T-helper 22 cell (primary cell): ENCODE measurements at places on chromosomes 4 and X.

- no peak for DNase-seq
Observed at GRCh38 chr4:145602129-145602760, 16.9 kb upstream of the MMAA start.

DNA sequence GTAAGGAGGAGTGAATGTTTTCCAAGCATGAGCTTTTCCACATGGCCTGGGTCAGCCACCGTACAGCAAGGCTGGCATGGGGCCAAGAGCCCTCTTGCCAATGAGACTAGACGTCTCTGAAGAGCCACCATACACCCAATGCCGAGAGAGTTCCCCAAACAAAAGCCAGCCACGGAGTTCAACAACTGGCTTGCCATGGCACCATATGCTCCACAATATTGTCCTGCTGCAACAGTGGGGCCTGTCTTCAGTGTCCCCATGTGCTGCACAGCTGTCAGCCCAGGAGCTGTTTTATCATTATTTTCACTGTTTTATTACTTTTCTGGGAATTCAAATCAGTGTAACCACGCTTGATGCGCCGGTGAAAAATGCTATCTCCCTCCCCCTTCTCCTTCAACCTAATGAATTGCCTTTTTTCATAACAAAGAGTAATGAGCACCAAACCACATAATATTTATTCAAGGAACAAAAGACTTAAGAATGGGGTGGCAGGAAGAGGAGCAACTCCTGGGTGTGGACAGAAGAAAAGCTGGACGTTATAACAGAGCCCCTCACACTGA, 18.4 kb downstream of the MAML3 start:
- DNase-seq = no peak

DNA sequence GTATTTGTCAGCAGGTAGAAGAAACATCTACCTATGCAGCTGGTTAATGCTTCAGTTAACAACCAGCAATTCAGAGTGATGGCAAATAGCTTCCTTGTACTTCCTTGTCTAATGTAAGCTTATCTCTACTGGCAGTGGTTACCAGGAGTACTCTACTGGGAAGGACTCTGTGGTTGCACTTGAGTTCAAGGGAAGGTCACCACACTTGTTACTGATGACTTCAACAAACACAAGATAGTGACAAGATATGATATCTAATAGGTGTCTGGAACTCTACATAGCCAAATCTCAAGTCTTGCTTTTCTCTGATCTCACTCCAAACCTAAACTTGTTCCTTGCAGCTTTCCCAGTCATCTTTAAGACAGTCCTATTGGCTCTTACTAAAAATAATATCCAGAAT, 1644.9 kb upstream of the TENM3 start:
- no peak for DNase-seq

GRCh38 chr4:31416498-31416897, 696.3 kb downstream of the PCDH7 start:
- DNase-seq = no peak

DNA sequence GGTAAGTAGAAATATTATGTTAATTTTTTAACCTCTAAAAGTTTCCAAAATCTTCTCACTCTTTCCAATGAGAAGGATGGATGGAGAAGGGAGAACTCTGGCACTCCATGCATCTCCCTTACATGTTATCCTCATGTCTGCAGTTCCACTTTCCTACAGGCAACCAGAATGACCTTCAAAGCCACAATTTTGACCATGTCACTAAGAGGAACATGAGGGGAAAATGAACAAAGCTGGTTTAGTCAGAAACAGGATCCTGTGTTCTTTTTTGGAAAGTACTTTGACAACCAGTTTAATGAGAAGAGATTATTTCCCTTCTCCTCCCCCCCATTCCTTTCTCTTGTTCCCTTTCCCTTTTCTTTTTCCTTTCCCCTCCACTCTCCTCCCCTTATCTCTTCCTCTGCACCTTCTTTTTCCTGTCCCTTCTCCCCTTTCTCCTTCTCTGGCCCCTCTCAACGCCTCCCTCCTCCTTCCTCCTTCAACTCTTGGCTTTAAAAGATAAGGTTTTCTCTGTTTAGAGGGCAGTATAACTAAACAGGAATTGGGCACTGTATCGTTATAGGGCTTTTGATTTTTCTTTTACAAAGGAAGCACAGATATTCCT, 42.5 kb downstream of the DTHD1 start:
- no peak for DNase-seq

DNA sequence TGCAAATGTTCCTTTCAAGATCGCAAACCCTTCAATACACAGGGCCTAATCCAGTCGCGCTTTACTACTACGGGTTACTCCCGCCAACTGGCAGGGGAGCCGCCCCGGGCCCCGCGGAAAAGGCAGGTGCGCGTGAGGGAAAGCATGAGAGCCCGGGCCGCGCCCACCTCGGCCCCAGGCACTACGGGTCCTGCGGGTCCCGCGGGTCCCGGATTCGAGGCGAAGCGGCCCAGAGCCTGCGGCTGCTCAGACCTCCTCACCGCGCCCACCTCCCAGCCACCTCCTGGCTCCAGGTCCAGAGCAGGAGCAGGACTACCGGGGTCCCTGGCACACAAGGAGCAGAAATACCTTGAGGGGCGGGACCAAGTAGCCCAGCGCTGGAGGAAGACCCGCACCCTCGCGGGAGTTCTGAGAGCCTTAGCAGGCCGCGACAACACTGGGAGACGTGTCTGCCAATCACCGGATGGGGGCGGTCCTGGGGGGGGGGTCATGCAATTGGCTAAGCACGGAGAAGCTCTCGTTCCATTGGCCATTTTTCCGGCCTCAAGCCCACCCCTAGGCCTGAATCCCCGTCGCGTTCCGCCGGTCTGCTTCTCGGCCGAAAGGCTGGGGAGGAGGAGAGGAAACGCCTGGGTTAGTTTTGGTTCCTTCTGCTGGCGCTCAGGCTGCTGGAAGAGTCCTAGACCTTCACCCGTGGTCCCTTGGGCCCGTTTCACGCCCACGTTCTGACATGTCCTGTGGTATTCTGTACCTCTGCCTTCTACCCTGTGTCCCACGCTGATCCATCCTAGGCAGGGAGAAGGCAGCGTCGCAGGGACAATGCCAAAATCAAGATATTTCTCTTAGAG, 29.0 kb downstream of the ERVMER34-1 start:
- peak; percentile 82 for DNase-seq

- no peak for DNase-seq
Observed at GRCh38 chrX:150475461-150475860, 93.0 kb upstream of the MTM1 start.

DNA sequence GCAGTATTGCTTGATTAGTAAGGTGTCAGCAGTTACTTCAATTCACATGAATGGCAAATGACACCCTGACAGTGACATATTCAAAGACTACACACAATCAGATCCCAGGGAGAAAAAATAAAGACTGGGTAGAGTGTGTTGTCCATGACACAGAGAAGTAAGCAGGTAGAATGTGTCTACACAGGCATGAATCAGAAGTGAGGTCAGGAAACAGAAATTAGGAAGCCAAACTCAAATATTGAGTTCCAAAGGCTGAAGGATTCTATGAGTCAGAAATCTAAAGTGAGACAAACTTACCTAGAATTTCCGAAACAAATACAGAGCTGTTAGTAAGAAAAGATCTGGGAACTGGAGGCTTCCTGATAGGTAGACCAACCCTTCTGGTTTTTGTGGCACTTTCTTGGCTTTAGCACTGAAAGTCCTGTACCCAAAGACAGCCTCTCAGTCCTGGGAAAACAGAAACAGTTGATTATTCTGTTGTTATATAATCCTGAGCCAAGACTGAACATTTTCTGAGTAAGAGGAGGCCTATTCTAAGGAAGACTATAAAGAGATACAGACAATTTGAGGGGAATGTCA, 24.3 kb upstream of the GLRA2 start:
- DNase-seq = no peak

DNA sequence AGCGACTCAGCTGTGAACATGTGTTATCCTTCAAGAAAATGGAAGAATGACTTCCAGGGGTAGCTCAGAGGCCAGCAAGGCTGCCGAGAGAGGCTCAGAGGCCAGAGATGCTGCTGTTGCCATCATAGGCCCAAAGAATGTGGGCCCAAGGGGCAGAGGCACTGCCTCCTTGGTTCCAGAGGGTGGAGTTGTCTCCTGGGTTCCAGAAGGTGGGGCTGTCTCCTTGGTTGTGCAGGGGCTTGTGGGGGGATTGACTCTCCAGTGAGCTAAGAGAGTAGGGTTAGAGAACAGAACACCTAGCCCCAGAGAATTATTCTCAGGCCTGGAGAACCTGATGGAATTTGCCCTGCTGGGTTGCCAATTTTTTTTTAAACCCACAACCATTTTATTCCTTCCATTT, 62.6 kb downstream of the DGKK start:
- DNase-seq = no peak

DNA sequence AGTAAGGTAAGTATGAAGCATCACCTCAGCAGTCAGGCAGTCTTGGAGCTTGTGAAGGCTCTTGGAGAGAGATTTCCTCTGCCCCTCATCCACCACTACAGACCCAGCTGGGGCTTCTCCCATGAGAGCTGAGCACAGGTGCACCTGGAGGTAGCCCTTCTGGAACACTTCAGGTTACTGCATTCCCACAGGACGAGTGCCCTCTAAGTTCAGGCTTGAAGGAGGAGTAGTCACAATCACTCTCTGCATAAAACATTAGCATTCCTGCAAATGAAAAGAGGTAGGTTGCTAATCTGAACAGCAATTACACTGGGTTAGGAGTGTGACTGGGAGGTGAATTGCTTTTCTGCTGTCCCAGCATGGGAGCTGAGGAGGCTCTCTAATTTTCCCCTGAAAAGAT, 308.8 kb downstream of the TEX13C start:
- no peak for DNase-seq

GRCh38 chrX:68462653-68463052, 29.4 kb upstream of the OPHN1 start:
- DNase-seq = no peak

- DNase-seq = no peak
Observed at GRCh38 chrX:120790118-120790517, 85.5 kb downstream of the CT47B1 start.

DNA sequence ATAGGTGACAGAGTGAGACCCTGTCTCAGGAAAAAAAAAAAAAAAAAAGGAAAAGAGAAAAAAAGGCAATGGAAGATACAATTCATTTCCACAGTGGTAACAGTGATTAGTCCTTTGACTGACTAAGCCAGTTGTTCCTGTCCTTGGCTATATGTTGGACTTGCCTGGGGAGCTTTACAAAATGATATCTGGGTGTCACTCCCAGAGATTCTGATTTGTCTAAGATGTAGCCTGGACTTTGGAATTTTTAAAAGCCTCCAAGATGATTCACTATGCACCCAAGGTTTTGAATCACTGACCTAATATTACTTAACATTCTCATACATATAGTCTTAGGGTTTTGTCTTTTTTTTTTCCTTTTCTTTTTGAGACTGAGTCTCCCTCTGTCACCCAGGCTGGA, 16.9 kb downstream of the HELQ start:
- no peak for DNase-seq

DNA sequence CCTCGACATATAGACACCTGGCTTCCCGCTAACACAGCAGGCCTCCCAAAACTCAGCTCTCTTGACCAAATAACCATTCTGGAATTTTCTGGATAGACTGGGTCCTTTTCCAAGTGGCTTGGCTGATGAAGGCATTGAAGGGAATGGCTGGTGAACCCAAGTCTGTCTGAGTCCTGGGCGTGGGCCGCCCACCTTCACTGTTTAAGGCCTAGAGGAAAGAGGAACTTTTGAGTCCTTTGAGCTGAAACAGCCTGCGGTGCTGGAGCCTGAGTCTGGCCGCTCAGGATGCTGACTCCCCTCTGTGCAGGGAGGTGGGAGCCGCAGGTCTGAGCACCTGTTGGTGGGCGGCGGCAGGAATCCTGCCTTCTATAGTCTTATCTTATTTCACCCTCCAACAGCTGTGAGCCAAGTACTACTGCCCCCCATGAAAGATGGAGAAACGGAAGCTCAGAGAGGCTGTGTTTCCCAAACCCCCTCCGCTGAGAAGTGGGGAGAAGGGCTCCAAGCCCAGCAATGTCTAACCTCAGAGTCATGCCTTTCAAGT, 23.4 kb downstream of the ACOX3 start:
- no peak for DNase-seq

DNA sequence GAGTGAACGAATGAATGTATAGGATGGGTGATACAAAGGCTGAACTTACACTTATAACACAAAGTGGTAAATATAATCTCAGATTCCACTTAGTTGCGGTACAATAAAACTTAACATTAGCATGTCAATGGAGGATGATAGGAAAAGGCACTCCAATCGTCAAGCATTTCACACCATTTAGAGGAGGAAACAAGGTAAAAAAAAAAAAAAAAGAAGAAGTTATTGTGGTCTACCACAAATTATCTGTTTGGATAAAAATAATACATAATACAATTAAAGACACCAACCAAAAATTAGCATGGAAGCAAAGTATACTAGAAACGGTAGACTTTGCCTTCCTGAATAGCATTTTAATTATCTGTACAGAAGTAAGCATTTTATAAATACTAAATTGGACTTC, 205.5 kb downstream of the PPP3CA start:
- no peak for DNase-seq

DNA sequence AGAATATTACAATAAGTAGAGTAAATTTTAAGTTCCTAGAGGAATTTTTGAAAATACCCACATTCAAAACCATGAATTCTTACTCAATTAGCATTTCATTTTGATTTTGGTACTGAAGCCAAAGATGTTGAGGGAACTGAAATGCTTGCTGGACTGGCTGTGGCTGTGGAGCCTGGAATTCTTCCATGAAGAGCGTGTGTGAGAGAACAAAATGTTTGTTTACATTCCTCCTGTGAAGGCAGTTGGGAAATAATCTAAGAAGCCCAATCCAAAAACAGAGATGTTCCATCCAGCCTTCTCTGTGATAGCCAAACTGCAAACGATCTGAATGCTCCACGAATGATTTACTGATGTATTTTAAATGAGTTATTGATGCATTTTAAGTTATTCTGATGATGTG, 3.8 kb upstream of the ADH1B start:
- DNase-seq = no peak

GRCh38 chrX:63426519-63426918, 75.4 kb upstream of the SPIN4 start:
- DNase-seq = no peak

DNA sequence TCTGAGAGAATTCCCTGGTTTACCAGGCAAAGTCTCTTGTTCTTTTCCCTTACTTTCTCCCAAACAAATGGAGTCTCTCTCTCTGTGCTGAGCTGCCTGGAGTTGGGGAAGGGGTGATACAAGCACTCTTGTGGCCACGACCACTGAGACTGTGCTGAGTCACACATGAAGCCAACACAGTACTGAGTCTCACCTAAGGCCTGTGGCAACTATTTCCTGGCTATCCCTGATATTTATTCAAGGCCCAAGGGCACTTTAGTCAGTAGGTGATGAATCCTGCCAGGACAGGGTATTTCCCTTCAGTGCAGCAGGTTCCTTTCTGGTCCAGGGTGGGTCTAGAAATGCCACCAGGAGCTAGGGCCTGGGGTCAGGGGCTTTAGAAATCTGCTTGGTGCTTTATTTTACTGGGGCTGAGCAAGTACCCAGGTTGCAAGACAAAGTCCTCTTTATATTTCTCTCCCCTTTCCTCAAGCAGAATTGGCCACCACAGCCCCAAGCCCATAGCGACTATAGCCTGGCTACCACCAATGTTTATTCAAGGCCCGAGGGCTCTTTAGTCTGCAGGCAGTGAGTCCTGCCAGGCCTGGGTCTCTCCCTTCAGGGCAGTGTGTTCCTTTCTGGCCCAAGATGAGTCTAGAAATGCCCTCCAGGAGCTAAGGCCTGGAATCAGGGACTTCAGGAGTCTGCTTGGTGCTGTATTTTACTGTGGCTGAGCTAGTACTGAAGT, 10.5 kb downstream of the ARL13A start:
- DNase-seq = no peak
